ENCODE measurements at places on chromosomes 12 and 14.
A peak's percentile ranks its signal among the peaks of the same experiment; 100 is the strongest.

DNA sequence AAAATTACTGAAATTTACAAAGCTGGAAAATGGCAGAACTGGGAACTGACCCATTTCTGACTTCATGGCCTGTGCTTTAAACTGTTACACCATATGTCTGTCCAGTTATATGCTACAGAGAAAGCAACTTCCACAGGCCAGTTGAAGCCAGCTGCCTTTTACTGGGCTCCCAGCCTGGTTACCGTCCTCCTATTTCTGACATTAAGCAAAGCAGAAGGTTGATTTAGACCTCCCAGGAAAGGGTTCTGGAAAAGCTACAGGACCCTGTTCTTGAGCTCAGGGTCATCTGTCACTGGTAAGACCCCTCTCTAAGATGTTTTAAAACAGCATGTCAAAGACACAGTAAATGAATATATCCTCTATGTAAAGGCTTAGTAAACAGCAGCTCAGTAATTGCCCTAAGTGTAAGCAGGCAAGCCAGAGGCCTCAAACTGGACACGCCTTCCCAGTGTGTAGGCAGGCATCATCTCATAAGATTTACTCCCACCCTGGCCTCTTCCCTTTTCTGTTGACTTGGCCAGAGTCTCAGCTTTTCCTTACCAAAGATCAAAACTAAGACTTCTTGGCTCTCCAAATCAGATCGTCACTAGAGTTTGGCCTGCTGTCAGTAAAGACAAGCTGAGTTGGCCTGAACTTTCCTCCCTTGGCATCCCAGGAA is 55.4 kb upstream of the RNU6-8 start:
- no peak for DNase-seq

- no peak for DNase-seq
Observed at GRCh38 chr14:77025744-77026165, 2.8 kb downstream of the IRF2BPL start.

- DNase-seq = no peak
Observed at GRCh38 chr14:23729720-23730387, 93.7 kb downstream of the DHRS2 start.

DNA sequence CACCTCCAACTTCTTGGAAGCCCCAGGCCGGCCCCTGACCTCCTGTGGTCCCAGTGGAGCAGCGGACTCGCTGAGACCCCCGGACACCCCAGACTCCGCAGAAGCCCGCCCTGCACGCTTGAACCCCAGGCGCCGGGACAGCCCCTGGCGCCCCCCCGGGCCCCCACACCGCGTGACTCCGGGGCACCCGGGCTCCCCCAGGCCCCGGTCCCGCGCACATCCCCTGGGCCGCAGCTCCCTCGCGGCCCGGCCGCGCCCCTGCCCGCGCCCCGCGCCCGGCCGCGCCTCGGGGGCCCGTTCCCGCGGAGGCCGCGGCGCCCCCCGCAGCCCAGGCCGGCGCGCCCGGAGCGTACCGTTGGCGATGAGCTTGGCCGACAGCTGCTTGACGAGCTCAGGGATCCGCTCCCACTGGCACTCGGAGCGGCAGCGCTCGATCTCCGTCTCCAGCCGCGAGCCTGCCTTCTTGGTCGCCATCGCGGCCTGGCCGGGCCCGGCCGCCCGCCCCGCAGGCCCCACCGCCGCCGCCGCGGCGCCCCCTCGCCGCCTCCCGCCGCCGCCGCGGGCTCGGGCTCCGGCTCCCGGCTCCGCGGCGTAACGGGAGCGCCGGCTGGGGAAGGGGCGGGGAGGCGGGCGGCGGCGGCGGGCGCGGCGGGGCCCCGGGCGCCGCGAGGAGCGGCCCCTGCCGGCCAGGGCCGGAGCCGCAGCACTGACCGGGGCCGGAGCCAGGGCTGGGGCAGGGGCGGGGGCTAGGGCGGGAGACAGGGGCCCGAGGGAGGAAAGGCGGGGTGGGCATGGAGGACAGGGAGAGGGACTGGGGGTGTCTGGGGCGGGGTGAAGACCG is at the start of gene TTC7B:
TTC7B (minus strand) TSS at position 609 of the 841 bp plus-strand sequence; CDS start at position 474, 135 bp downstream.
- DNase-seq = no peak

GRCh38 chr12:119940897-119941296 is 48.1 kb upstream of the BICDL1 start:
- DNase-seq = no peak

DNA sequence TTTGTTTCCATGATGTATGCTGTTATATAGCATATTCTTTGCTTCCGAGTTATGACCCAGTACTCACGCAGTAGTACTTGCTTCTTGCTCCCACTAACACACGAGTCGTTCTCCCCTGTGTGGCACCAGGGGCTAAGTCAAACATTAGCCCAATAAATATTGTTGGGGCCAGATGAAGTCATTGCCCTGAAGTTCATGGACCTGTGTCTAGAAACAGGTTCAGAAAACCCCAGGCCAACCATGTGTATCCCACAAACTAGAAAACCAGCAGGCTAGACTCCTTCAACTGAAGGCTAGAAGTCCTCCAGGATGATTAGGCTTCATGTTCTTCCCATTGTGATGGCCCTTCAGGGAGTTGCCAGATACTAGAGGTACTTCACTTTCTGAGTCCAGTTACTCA is 198.2 kb upstream of the RBM19 start:
- no peak for DNase-seq

DNA sequence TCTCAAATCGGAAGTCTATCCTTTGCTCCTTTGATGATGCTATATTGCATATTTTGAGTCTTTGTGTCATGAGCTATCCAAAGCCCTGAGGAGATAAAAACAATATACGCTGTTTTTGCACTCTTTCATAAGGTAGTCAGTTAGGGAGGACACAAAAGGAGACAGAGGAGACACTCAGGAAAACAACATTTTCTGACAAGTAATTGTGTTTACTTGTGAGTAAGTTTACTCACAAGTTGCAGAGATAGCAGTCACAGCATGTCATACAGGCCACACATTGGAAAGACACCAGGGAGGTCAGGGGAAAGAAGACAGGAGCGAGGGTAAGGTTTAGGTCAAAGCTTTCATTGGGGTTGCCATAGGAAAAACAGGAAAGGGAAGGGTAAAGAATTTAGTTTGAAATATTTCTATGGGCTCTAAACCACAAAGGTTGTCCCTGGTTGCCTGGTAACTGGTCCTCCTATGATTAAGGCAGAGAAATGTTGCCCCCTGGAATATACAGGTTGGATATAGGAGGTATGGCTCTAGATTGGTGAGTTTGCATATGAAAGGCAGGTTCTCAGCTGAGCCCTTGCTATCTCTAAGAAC is 7.4 kb upstream of the GABARAPL1 start:
- no peak for DNase-seq

DNA sequence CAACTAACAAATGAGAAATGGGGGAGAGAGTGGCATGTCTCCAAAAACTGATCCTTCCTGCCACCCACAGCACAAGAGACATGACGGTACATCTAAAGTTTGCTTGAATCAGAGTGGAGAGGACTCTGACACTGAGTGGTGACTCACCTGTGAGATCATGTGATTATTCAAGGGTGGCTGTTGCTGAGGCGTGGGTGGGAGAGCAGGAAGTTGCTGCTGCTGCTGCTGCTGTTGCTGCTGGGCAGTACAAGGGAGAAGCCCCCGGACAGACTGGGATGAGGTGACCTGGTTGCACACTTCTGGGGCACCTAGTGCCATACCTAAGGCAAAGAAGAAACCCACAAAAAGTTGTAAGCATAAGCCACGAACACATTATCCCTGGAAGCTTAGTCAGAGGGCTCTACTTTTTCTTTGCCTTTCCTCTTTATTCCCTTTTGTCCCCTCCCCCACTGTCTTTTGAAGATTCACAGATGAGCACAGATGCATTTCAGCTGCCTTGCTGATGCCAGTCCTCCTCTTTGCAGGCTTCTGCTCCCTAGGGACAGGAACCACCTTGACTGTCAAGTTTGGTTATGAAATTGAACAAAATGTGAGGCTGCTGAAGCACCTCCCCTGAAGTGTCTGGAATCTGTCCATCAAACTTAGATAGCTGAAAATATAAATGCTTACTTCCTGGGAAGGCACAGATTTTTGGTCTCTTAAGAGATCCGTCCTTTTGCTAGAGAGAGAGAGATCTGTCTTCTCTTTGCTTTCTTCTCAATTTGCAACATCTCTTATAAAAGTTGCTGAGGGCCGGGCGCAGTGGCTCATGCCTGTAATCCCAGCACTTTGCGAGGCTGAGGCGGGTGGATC is 29.4 kb upstream of the STAC3 start:
- no peak for DNase-seq

DNA sequence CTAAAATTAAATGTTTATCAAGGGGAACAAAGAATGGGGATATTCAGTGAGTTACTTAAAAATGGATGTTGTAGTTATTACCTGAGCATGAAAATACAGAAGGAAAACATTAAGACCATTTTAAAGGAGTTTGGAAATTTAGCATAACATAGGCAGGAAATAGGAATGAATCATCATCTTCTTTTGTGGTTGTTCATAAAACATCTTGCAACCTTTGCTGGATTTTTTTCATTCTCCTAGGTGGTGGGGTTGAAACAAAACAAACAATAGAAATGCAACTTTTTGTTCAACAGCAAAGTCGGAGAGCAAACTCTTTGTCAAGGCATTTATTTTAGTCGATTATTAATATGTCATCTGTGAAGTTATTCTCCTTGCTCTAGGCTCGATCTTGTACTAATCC is 275.1 kb downstream of the IPO8 start:
- DNase-seq = no peak

- no peak for DNase-seq
Observed at GRCh38 chr14:100191584-100192249, 32.3 kb upstream of the DEGS2 start.

DNA sequence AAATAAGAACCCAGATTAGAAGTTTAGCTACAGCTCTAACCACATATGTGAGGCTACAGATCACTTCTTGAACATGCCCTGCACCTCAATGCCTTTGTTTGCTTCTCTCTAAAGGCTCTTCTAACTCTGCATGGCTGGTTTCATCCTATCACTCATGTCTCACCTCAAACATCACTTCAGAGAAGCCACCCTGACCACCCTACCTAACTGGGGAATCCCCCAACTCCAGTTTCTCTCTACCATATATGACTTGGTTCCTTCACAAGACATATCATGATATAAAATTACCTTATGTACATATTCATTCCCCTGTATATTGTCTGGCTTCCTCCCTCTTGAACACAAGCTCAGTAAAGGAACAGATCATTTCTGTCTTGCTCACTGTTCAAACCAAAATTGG is 250.2 kb upstream of the GRIP1 start:
- DNase-seq = no peak

- DNase-seq = no peak
Observed at GRCh38 chr12:13033476-13033875, 10.7 kb upstream of the FAM234B start.

- no peak for DNase-seq
Observed at GRCh38 chr12:109446869-109447268, 30.2 kb downstream of the KCTD10 start.

DNA sequence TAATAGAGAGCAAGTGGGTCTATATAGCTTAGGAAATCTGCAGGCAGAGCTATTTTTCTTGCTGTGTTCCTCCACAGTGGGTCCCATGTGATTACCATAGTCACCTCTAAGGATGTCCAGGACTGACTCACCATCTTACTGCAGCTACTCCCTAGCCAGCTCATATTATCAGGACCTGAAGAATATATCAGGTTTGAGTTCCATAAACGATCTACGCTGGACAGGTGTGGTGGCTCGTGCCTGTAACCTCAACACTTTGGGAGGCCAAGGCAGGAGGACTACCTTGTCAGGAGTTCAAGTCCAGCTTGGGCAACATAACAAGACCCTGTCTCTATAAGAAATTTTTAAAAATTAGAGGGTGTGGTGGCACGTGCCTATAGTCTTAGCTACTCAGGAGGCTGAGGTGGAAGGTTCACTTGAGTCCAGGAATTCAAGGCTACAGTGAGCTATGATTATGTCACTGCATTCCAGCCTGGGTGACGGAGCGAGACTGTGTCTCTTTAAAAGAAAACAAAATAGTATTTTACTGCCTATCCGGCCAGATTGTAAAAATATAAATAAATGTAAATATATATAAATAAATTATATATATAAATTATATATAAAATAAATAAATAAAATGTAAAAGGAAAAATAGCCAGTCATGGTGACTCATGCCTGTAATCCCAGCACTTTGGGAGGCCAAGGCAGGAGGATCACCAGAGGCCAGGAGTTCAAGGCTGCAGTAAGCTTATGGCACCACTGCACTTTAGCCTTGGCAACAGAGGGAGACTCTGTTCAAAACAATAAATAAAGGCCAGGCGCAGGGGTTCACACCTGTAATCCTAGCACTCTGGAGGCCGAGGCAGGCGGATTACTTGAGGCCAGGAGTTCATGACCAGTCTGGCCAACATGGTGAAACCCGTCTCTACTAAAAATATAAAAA is 6.9 kb upstream of the SPRYD4 start:
- no peak for DNase-seq

- no peak for DNase-seq
Observed at GRCh38 chr14:73467377-73467776, 9.0 kb upstream of the NUMB start.

- no peak for DNase-seq
Observed at GRCh38 chr12:93982771-93983315, 165.5 kb upstream of the PLXNC1 start.

GRCh38 chr14:56810147-56810719 is at the start of gene OTX2:
Gene OTX2 (minus strand): TSS chr14:56810479. CDS start chr14:56805456, 5,023 bp downstream.
- DNase-seq = no peak

GRCh38 chr12:122995503-122996187 is 15.2 kb downstream of the ARL6IP4 start:
- peak; percentile 77 for DNase-seq

GRCh38 chr12:64137117-64137516 is 85.0 kb downstream of the KICS2 start:
- DNase-seq = no peak

DNA sequence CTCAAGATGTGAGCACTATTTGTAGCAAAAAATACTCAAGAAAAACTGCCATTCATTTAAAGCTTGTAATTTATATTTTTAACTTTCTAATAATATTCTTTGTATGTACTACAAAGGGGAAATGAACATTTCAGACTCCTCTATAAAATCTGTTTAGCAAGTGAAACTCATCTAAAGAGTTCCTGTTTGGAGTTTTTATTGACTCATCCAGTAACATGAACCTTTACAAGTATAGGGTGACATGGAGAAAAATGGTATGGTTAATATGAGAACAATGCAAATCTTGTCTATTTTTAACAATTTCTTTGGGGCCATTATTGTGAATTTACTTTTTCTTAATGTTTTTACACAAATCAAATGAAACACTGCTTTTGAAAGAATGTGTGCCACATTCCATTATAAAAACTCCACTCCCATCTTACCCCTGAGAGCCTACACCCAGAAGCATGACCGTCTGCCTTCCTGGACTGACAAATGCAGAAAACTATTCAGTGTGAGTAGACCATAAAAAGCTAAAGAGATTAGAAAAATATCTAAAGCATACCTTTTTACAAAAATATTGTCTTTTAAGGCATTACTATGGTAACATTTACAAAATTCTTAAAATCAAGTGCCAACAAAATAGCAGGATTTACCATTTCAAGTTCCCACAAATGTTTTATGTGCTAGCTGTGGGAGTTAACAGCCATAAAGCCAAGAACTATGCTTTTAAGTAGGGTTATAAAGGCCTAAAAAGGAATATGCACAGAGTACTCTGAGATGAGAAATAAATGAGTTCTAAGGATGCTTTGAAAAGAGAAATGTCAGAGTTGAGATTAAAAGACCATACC is 144.0 kb downstream of the ADAMTS20 start:
- DNase-seq = no peak

Data from liver (tissue), 10 donors.